ENCODE measurements at places on chromosomes 6 and 20.

DNA sequence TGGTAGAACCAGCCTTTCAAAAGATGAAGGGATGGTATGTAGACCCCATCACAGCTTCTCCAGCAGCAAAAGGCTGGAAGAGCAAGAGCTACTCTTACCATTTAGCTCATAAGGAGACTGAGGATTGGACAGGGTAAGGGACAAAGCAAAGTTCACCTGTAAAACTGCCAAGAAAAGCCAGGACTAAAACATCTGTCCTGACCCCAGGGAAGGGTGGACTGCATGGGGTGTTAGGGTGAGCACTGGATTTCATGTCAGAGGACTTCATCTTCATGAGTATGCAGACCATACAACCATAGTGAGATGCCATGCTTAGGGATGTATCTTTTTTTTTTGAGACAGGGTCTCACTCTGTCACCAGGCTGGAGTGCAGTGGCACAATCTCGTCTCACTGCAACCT is 19.3 kb downstream of the AHCY start:
- no peak for DNase-seq

DNA sequence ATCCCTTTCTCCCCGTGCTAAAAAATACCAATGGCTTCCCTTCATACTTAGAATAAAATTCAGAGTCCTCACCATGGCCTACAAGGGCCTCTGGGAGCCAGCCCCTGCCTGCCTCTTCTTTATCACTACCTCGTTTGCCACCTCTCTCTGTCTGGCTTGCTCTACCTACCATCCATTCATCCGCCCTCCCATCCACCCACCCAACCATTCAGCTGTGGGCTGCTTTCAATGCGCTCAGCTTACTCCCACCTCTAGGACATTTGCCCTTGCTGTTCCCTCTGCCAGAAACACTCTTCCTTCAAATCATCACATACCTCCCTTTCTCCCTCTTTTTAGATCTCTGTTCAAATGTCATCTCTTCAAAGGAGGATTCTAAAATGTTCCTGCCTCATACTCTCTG is 44.4 kb downstream of the PACSIN1 start:
- no peak for DNase-seq

DNA sequence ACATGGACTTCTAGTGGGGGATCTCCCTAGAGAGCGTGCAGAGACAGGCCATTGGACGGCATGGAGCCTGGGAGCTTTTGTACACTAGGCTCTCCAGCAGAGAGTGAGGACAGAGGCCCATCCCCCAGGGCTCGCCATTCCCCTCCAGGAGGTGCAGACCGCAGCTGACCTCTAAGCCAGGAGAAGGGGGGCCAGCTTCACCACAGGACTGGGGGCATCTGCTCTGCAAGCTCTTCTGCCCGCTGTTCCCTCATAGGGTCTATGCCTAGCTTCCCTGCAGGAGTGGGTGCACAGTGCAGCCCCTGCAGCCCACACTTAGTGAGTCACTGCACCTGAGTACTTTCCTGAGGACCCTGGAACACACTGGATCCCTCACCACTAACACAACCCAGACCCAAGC is 94.4 kb downstream of the FHL5 start:
- no peak for DNase-seq

DNA sequence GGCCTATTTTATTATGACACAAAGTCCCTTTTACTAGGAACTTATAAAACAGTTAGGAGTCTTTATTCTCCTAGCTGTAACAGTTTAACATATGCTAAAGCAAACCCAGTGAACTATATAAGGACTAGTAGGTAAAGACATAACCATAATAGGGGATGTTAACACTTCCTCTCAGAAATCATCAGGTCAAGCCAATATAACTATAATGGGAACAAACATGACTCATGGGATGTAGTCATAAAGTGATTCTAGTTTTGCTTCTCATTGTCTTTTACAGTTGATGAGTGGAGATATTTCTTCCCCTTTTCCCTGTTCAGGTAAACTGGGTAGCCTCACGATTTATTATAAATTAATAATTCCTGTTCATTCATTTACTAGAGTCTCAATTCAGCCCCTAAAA is 9.7 kb downstream of the PTCHD4 start:
- DNase-seq: no peak

- no peak for DNase-seq
These were observed at the start of gene CLPSL2 for GRCh38 chr6:35776364-35777215. CLPSL2 (plus strand) TSS chr6:35776598; CDS start chr6:35776619, 21 bp downstream.

- DNase-seq: no peak
These were observed 226.8 kb upstream of the PDE10A start for GRCh38 chr6:165889636-165890403.

DNA sequence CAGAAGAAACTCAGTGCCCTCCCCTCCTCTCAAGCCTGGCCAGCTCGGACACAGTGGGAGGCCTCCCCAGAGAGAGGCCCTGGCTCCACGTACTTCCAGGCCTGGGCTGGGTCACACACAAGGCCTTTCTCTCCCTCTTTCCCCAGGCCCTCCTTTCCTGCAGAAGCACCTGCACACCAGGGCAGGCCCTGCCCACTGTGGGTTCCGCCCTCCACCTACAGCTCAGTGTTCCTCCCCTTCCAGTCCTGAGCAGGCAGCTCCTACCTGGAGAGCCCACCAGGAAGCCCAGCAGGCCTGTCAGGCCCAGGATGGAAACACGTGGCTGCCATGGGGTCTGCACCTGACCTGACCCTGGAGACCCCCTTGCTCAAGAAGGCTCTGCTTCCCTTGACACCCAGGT is 18.9 kb downstream of the HLA-F start:
- DNase-seq: no peak

Measured in stimulated activated CD8-positive, alpha-beta memory T cell treated with anti-CD3 and anti-CD28 coated beads, Interleukin-4, amount 100 ng/mL, for 48 hours (primary cell).